ENCODE measurements at places on chromosomes 2 and 18. TPM values are rescaled to one million over a fixed set of nuclear protein-coding genes. Genes with fewer than 3 reads are reported as not detected.

The BCL11A gene
- total RNA-seq: 31.6 TPM

The SULT1C2 gene
- total RNA-seq: 0.48 TPM

The PKDCC gene
- total RNA-seq: 120 TPM

The ONECUT2 gene
- 0.03 TPM for total RNA-seq

The VSNL1 gene
- 10.4 TPM for total RNA-seq

The C1GALT1C1L gene
- 1.1 TPM for total RNA-seq

The RSAD2 gene
- 3.4 TPM for total RNA-seq

The PSMA8 gene
- 0.48 TPM for total RNA-seq

The RABL2A gene
- 5.2 TPM for total RNA-seq

The INHA gene
- 2.6 TPM for total RNA-seq

The CKAP2L gene
- 0.30 TPM for total RNA-seq

The CNGA3 gene
- not detected for total RNA-seq

The CYP27A1 gene
- 10.5 TPM for total RNA-seq

The REG3A gene
- not detected for total RNA-seq

The PROKR1 gene
- not detected for total RNA-seq

The MOGAT1 gene
- 0.65 TPM for total RNA-seq

The RAD51AP2 gene
- 0.16 TPM for total RNA-seq

The INO80B gene
- 19.6 TPM for total RNA-seq

The MOCOS gene
- 0.40 TPM for total RNA-seq

The NEU2 gene
- not detected for total RNA-seq

The FHOD3 gene
- 317 TPM for total RNA-seq

The TUBA3D gene
- total RNA-seq: 113 TPM

The MARCHF4 gene
- total RNA-seq: not detected

The CPO gene
- not detected for total RNA-seq

The GLB1L gene
- 1.4 TPM for total RNA-seq

The GATA6 gene
- total RNA-seq: 56.0 TPM

The ABHD3 gene
- 5.0 TPM for total RNA-seq

The DSC3 gene
- total RNA-seq: not detected

The IL1A gene
- not detected for total RNA-seq

The KLHL41 gene
- total RNA-seq: 139 TPM

The IL18RAP gene
- 0.30 TPM for total RNA-seq

The ZEB2 gene
- total RNA-seq: 81.0 TPM

Data from Right ventricle myocardium superior (tissue), 1 donor.